ENCODE measurements at places on chromosomes 2 and 18.
A peak's percentile ranks its signal among the peaks of the same experiment; 100 is the strongest.

DNA sequence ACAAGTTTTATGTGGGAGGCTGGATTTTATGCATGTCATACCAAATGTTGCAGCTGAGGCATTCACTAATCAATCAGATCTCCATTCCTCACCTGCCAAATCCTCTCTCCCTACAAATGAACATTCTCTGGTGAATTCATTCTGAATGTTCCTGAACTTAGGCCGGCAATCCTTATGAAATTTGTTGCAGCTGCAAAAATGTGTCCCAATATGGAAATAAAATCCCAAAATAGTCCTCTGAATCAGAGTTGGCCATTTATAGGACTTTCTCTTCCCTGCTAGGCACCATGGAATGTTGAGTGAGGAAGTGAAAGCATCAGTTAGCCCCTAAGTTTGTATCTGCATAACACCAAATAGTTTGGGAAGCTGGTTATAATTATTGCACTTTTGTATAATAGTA is 25.6 kb downstream of the GCA start:
- peak; percentile 29 for DNase-seq

DNA sequence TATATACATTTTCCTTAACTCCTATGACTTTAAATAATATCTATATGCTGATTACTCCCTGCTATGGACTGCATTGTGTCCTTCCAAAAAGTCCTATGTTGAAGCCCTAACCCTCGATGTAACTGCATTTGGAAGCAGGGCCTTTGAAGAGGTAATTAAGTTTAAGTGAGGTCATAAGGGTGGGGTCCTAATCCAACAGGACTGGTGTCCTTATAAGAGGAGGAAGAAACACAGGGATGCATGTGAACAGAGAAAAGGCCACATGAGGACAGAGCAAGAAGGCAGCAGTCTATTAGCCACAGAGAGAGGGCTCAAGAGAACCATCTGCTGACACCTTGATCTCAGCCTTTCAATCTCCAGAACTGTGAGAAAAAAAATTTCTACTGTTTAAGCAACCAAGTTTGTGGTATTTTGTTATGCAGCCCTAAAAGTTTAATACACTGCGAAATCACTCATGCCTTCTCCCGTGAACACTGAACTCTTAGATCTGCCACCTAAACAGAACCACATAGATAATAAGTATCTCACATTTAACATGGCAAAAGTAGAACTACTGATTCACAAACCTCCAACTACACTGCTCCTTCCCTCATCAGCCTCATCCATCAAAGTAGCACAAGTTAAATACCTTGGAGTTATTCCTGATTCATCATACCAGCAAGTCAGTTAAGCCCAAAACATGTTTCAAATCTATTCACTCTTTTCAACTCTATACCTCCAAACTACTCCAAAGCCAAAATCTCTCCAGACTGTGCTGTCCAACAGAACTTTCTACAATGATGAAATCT is 65.4 kb downstream of the HIBCH start:
- no peak for DNase-seq

GRCh38 chr2:3142210-3142609 is 235.4 kb downstream of the EIPR1 start:
- no peak for DNase-seq

GRCh38 chr2:206657087-206657486 is 14.8 kb downstream of the FAM237A start:
- DNase-seq, result no peak

DNA sequence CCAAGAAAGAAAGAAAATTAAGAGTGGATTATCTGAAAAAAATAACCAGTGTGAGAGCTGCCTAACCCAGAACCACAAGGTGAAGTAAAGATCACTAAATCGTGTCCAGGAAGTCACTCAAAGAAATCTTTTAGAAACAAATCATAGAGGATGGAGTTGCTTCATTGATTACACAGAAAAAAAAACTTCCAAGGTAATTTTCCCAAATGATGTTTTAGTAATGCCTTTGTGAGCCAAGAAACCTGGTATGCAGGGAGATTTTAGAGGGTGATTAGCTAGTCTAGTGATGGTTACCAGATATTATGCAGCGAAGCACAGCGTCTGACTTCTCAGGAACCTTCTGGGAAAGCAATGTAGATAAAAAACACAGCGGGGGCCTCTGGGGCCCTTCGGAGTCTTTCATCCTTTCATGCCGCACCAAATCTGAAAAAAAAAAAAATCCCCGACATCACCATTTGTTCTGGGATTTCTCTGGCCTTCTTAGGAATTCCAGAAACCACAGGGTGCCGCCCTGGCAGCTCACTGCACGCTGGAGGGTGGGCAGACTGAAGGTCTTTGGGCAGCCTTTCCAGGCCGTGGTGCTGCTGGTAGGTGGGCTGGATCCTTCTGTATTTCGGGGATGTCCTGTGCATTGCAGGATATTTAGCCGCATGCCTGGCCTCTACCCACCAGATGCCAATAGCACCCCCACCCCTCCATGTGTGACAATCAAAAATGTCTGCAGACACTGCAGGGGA is 17.3 kb downstream of the ALPK2 start:
- DNase-seq, result no peak

- DNase-seq, result no peak
Observed at GRCh38 chr2:15242936-15243461, 318.1 kb downstream of the NBAS start.

DNA sequence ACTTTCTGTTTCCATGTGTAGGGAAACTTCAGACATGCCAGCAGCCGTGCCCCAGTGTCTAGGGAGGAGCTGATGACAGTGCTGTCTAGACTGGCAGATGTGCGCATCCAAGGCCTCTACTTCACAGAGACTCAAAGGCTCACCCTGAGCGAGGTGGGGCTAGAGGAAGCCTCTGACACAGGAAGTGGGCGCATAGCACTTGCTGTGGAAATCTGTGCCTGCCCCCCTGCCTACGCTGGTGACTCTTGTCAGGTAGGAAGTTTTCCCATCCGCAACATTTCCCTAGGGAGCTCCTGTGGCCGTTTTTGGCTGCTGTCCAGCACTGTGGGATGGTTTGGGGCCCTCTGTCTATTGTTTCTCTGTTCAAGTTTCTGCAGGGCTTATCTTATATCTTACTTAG is 143.1 kb upstream of the TTC39C start:
- DNase-seq, result peak; percentile 32

- DNase-seq, result no peak
Observed at GRCh38 chr2:64638502-64639120, 15.1 kb downstream of the SERTAD2 start.

GRCh38 chr2:147577323-147577997 is 267.4 kb upstream of the ACVR2A start:
- no peak for DNase-seq

- DNase-seq, result no peak
Observed at GRCh38 chr2:238005528-238005927, 38.7 kb downstream of the UBE2F start.

GRCh38 chr2:42872721-42873120 is 80.3 kb upstream of the HAAO start:
- peak; percentile 64 for DNase-seq

DNA sequence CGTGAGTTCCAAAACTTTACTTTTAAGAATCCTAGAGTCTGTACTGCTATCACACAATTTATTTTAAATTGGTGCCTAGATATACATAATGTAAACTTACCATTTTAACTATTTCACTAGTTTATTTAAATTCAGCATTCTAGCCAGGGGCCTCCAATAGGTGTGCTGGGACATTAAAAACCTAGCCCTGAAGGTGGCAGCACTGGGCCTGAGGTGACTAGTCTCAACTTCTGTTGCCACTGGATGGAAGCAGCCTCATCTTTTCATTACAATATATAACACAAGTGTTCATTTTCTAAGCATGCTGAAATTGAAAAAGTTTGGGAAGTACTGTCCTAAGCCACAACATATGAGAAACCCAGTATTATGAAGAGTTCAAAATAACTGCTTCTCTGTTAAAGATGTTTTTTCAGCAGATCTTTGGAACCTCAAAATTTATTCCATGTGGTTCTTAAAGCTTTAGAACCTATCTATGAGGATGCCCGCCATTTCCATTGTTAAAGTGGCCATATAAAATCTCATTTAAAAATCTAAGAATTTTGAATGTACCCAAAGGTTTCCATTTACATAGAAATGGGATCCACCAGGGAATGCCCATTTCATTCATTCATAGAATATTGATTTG is 2.9 kb upstream of the RBBP8 start:
- DNase-seq, result peak; percentile 77

DNA sequence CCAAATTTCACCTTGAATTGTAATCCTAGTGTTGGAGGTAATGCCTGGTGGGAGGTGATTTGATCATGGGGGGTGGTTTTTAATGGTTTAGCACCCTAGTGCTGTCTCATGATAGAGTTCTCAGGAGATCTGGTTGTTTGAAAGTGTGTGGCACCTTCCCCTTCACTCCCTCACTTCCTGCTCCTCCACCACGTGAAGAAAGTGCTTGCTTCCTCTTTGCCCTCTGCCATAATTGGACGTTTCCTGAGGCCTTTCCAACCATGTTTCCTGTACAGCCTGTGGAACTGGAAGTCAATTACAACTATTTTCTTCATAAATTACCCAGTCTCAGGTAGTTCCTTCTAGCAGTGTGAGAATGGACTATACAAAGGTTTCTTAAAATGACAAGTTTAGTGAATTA is 251.8 kb upstream of the NETO1 start:
- no peak for DNase-seq

DNA sequence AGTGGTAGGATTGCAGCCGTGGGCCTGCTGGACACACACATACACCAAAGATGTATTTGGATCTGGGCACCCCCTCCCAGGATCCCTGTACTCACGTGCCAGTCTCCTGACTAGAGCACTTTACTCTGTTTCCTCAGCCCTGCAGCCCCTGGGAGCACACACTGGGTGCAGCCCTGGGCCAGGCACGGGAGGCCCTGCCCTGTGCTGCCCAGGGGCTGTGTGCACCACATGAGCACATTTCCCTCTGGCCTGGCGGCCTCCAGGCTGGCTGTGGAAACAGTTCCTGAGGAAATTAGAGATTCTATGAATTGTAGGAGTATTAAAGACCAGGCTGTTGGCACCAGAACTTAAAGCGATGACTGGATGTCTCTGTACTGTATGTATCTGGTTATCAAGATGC is 45.4 kb downstream of the BCL2L11 start:
- DNase-seq, result no peak

DNA sequence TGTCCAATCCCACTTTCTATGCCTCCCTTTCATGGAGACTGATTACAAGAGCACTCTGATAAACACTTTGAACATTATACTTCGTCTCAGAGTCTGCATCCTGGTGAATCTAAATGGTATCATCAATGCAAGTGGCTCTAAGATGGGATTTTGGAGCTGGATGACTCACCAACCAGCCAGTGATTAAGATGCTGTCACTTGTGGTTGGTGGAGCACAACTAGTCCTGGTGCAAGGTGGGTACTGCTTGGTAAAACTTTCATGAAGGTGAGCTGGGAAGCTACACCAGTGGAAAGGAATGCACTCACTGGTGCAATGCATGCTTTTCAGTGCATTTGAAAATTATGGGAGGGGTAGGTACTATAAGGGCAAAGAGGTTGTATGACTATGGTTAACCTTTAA is 137.7 kb upstream of the TRIB2 start:
- DNase-seq, result no peak

- DNase-seq, result no peak
Observed at GRCh38 chr2:69020496-69021426, 7.8 kb downstream of the ANTXR1 start.

GRCh38 chr2:45441571-45441970 is 169.5 kb downstream of the SRBD1 start:
- DNase-seq, result no peak

DNA sequence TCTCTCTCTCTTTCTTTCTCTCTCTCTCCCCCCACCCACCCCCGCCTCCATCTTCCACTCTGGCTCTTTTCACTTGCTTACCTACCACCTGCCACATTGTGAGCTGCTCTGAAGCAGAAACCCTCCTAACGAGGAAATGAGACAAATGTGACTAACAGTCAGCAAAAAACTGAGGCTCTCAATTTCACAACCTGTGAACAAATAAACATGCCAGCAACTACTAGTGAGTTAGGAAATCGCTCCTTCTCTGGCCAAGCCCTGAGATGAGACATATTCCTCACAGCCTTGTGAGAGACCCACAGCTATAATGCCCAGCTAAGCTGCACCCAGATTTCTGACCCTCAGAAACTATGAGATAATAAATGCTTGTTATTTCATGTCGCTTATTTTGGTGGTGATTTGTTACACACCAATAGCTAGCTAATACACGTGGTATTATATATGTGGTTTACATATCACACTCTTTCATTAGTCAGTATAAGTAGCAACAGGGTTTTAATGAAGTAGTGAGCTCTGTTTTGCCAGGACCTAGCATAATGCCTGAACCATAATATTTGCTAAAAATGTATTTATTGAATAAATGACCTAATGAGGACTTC is 8.4 kb upstream of the ZNF521 start:
- DNase-seq, result peak; percentile 59

DNA sequence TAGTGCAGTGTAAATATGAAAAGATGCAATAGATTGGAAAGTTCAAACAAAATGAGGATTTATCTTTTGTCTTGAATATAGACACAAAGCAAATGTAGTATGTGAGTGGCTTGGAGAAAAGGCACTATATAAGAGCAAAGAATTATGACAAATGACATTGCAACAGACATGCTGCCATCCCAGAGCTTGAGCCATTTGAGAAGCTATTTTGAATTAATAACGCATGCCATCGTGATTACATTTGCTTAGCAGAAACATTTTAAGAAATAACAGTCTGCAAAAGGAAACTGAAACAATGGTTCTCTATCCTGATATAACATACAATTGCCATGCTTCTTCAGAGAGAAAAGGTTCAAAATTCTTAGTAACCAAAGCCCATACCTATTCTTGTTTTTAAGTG is 677.1 kb downstream of the ZEB2 start:
- no peak for DNase-seq

DNA sequence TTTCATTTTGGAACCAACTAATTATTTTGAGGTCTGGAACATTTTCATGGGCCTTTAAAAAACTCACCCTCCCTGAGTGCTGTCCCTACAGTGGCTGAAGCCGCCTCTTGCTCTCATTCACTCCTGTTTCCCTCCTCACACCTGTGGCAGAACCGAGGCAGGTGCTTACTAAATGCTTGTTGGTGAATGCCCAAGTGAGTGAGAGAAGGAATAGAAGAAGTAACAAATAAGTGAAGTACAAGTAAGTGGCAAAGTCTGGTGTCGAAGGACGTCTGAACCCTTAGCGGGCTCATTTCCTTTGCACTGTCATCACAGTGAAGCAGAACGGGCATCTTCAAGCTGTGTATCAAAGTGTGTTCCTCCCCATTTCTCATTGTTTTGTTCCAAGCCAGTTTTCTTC is 135.2 kb downstream of the RHBDD1 start:
- DNase-seq, result no peak

GRCh38 chr2:111634995-111635538 is 248.9 kb downstream of the ANAPC1 start:
- no peak for DNase-seq

GRCh38 chr2:82795446-82795845 is 1663.6 kb downstream of the SUCLG1 start:
- no peak for DNase-seq

DNA sequence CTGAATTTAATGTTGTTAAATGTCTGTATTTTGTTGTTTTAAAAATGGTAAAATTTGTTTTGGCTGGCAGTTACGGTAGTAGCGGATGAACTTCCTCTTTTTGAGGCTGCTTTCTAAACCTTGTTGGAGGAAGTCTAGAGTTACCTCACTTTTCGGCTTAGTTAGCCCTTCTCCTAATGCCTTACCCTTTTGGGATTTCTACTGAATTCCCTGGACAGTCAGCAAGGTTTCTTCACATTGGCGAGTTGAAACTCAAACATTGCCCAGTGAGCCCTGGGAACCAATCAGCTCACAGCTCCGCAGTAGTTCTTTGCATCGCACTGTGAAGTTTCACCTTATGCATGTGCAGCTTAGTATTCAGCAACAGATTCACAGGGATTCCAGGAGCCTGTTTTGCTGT is 55.2 kb downstream of the TMEM247 start:
- DNase-seq, result peak; percentile 85

- no peak for DNase-seq
Observed at GRCh38 chr2:34899079-34899478, 1300.0 kb upstream of the FAM98A start.

Measured in suppressor macrophage treated with lipopolysaccharide for 4 hours (primary cell).